ENCODE measurements at places on chromosomes 1 and 21.

DNA sequence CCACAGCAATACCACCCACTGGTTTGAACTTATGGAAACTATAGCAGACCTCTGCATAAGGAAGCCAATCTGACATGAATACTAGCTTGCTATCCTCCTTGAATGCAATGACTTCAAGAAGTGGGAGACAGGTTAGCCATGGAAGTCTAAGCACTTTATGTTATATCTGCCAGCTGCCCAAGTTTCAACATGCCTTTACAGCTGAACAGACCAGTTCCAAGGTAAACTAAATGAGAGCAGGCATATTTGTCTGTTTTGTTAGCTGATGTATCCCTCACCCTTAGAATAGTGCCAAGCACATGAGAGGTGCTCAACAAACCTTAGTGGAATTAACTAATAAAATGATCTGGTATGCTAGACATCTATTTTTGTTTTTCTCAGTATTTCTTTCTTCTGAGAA, 65.1 kb downstream of the ALG14 start:
- no peak for DNase-seq

DNA sequence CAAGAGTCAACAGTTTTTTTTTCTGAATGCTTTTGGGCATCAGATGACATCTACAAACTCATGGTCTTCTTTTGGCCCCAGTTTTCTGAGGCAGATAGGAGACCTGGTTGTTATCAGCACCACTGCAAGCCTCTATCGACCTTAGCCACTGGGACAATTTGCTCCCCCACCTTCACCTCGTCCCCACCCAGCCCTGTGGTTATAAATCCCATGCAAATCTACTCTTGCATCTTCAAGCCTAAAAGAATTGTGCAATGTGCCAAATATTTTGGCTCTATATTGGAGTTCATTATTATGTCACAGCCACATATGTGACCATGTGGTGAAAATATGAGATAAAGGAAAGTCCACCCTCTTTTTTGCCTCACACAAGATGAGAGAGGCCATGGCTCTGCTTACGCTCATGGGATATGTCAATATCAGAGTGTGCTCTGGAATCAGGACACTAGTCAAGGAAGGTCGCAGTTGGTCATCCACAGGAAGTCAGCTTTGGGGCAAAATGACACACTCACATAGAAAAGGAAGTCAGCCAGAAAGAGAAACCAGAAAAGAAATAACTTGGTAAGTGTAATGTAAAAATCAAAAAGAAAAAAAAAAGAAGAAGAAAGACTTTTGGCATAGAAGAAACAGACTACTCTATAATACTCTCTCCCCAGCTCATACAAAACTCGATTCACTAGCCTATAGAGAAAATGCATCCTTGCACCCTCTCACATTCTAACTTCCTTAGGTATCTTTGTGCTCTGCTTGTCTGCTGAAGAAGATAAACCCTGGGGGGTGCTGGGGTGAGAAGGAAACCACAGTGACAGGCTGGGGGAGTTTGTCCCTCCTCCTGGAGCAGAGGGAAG, 21.2 kb downstream of the SLC30A10 start:
- DNase-seq, result no peak

DNA sequence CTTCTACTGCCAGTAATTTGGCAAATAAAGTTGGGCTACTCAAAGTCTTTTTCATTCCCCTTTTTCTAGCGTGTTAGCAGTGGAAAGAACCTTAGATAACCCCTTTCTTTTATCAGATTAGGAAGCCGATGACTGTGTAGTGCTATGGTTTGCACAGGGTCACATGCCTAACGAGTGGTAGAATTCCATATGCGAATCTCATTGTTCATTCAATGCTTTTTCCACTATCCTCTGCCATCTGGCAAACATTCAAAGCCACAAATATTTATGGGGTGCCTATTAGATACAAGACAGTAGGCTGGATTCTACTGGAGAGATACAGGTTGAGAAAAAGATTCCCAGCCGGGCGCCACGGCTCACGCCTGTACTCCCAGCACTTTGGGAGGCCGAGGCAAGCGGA, 14.9 kb upstream of the IER5 start:
- peak; percentile 76 for DNase-seq

DNA sequence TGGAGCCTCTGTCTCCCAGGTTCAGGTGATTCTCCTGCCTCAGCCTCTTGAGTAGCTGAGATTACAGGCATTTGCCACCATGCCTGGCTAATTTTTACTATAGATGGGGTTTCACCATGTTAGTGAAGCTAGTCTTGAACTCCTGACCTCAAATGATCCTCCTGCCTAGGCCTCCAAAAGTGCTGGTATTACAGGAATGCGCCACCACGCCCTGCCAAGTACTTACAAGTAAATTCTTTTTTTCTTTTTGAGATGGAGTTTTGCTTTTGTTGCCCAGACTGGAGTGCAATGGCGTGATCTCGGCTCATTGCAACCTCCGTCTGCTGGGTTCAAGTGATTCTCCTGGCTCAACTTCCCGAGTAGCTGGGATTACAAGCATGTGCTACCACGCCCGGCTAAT, 42.5 kb downstream of the RPRD2 start:
- no peak for DNase-seq

- no peak for DNase-seq
Observed at GRCh38 chr1:116325922-116326321, 47.1 kb upstream of the ATP1A1 start.

- peak; percentile 22 for DNase-seq
Observed at GRCh38 chr21:14533499-14534428, 12.4 kb downstream of the SAMSN1 start.

GRCh38 chr21:44778499-44778911, 23.1 kb downstream of the UBE2G2 start:
- no peak for DNase-seq

DNA sequence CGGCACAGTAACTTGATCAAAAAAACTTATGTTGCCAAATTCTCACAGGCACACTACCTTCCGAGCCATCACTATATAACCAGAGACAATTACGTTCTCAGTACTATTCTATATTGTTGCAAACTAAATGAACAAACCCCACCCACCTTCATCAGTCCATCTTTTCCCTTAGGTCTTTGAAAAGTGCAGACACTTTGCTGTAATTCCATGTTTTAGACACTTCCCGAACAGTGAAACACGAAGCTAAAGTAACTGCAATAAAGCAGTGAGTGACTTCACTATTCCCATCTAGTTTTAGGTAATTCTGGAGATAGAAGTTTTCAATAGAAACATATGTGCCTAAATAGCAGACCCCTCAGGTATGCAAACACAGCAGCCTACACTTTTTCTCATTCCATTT, 7.7 kb downstream of the SFPQ start:
- no peak for DNase-seq

GRCh38 chr1:58583496-58583895, 6.4 kb upstream of the TACSTD2 start:
- no peak for DNase-seq

DNA sequence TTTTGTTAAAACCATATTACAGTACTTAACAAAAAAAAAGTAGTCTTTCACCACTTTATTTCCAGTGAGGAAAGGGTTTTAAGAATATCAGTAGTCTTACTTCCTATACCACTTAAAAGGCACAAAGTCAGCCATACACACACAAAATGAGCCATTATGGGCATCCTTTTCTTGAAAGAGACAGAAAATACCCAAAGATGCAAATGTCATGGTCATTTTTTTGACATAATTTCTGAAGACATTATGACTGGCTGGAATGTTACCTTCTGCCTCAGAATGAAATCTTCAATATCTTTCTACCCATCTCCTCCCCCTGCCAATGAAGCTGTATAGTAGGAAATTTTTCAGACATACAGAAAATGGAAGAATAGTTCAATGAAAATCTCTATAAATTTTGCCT, 237.7 kb downstream of the SLC45A1 start:
- no peak for DNase-seq

- no peak for DNase-seq
Observed at GRCh38 chr1:31855038-31855845, 39.4 kb upstream of the SPOCD1 start.

- DNase-seq, result no peak
Observed at GRCh38 chr1:234665975-234666605, 56.1 kb upstream of the IRF2BP2 start.

- no peak for DNase-seq
Observed at GRCh38 chr1:1100296-1100695, 15.6 kb downstream of the C1orf159 start.

DNA sequence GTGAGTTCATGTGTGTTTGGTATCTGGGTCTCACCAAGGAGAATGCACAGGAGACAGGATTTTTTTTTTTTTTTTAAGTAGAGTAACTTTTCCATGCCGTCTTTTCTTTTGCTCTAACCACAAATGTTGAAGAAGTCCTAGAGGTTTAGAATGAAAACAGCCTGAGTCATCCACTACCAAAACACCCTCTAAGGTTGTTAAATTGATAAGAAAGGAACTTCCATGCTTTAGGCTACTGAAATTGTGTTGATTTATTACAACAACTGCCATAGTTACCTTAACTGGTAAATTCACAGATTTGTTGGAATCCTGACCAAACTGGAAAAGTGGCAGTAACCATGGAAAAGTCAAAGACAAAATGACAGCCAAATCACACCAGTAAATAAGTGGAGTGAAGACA, 375.6 kb downstream of the AMY1C start:
- DNase-seq, result peak; percentile 7

GRCh38 chr1:22689505-22689904, 21.1 kb upstream of the EPHB2 start:
- DNase-seq, result peak; percentile 88

GRCh38 chr1:111176678-111177077, 23.8 kb downstream of the DENND2D start:
- DNase-seq, result no peak

DNA sequence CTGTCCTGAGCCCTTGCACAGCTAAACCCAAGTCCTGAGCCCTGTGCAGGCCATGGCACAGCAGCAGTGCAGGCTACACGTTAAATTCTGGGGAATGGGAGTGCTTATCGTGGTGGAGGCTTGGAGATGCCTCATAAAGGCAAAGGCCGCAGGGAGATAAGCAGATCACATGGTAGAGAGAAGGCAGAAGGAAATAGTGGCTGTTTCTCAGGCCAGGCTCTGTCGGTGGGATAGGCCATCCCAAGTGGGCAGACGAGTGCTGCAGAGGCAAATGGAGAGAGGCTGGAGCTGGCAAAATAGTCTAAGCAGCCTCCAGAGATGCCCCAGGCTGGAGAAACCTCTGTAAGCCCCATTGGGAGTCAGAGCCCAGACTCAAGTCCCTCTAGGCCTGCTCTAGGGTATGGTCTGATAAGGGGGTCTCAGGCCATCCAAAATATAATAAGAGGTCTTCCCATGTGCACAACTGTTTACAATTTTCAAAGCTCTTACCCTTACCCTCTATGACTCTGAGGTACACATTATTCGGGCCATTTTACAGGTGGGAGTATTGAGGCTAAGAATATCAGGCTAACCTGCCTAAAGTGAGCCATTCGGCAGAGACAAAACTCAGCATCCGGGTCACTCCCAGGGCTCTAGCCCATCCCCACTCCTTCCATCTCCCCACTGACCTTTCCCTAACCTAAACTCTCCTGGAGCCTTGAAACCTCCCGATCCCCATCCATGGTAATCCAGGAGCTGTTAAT, 79.6 kb downstream of the NKAIN1 start:
- no peak for DNase-seq

DNA sequence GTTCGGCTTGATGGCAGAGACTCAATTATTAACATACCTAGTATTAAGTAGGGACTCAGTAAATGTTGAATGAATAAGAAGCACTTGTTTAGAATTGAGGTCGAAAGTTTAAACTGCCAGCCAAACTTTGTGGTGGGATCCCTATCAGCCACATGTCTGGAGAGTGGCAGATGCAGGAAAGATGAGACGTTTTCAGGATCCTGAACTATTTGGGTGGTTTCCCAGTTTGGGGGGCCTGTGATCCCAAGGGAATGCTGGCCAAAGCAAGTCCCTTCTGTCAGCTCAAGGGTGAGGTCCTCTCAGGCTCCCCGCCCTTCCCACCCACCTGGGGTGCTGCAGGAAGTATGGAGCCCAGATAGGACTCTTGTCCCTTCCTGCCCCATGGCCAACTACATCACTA, 38.6 kb downstream of the KCNC4 start:
- no peak for DNase-seq

- no peak for DNase-seq
Observed at GRCh38 chr1:244583358-244583982, 69.5 kb upstream of the DESI2 start.

DNA sequence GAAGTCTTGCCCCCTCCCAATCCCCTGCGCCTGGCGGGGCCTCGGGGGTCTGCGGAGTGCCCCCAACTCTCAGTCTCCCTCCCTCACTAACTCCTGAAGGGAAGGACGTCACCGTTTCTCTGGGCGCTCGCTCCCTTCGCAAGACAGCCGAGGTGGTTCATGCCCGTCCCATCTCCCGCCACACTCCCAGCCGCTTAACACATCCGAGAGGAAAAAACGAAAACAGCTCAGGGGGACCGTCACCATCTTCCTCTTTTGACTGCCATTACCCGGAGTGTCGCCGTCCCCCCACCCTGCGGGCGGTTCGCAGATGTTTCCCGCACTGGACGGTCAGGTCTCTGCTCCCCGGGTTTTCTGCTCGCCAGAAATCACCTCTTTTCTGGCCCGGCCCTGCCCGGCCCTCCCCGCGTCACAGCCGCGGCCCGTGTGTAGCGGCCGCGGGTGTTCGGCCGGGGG, 532 bp downstream of the ERO1B start:
- DNase-seq, result peak; percentile 38

DNA sequence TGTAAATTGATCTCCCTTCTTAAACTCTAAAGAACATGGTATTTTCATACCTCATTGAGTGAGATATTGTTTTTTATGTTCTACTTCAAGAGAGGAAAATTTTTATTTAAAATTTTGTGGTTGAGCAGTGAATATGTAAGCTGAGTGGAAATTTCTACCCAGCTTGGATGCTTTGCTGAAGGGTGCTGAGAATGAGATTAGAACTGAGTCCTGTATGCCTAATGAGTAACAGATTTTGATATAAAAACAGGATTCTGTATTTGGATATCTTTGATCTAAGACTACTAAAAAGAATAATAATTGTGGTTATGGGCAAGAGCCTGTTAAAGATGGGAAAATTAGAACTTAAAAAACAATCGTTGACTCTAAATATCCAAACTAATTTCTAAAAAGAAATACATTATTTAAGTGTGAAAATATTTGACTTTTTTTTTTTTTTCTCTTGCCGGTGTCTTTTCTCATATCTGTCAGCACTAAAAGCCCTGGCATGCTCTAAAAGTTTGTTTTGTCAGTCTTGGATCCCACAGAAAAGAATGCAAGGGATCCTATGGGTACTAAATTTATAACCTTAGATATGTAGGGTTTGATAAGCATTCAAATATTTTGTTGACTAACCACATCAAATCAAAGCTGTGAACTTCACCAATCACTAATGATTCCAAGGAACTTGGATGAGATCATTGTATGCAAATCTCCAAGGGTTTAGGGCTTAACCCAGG, 652.3 kb downstream of the PTPRC start:
- no peak for DNase-seq

GRCh38 chr1:53060579-53060978, 1.4 kb upstream of the PODN start:
- no peak for DNase-seq

DNA sequence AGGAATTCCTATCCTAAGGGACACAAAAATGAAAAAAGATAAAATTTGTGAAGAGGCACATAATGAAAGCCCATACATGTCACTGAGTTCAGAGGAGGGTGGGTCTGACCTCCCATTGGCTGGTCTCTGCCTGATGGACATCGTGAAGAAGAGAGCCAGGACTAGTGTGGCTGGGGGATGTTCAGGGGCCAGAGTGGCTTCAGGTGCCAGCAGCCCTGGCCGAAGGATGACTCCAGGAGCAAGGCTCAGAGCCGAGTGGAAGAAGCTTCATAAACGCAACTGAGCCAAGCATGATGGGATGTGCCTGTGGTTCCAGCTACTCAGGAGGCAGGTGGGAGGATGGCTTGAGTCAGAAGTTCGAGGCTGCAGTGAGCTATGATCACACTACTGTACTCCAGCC, 56.9 kb upstream of the ATP5PO start:
- DNase-seq, result no peak

- DNase-seq, result no peak
Observed at GRCh38 chr21:21463456-21463855, 465.2 kb downstream of the NCAM2 start.

Data from urothelium cell line (cell line).